ENCODE measurements at places on chromosomes 12 and 14. TPM values are rescaled to one million over a fixed set of nuclear protein-coding genes. Genes with fewer than 3 reads are reported as not detected.

The NKX2-1 gene
- not detected for total RNA-seq

The LRTM2 gene
- total RNA-seq = not detected

The FICD gene
- total RNA-seq = 4.9 TPM

The ADSS1 gene
- 0.58 TPM for total RNA-seq

Measured in myometrial cell (primary cell).